ENCODE measurements at places on chromosomes 5 and 9.

- no peak for DNase-seq
Measured at GRCh38 chr5:53368516-53368915, 111.9 kb upstream of the FST start.

DNA sequence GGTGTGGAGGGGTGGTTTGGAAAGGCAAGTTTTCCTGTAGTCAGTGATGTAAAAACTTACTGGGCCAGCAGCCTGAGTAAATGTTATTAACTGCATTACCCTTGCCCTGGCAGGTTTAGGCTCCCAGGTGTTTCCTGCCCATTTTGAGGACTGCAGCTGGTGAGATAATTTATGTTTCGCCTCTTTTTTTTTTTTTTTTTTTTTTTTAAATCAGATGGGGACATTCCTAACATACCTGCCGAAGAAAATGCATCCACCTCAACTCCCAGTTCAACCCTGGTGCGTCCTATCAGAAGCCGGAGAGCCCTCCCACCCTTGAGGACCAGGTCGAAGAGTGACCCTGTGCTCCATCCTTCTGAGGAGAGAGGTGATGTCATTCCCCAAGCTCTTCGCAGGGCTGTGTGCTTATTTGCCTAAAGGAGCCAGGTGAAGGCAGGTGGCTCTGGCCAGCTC lies 60.6 kb downstream of the ENTREP1 start:
- DNase-seq, result no peak

- no peak for DNase-seq
Measured at GRCh38 chr5:2960294-2960693, 208.8 kb upstream of the IRX2 start.

DNA sequence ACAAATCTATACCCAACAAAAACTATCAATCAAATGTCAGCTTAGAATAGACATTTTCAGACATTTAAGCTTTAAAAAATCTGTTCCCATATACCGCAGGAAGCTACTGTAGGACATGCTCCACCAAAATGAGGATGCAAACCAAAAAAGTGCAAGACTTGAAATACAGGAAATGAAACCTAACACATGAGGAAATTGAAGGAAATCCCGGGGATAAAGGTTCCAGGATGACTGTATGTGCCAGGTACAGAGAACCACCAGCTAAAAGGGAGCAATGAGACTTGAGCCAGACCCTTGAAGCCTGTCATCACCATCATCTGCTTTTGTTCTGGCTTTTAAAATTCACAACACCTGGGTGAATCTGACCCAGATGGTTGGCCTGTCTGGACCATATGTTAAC lies 21.4 kb downstream of the DIAPH1 start:
- DNase-seq, result no peak

DNA sequence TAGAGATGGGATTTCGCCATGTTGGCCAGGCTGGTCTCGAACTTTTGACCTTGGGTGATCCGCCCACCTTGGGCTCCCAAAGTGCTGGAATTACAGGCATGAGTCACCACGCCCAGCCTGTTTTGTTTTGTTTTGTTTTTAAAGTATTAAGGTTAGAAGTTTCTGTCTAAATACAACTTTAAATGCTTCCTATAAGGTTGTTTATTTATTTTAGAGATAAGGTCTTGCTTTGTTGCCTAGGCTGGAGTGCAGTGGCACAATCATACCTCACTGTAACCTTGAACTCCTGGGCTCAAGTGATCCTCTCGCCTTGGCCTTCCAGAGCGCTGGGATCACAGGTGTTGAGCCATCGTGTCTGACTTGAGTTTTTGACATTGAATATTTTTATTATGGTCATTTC lies 11.4 kb downstream of the MRRF start:
- DNase-seq, result no peak

- no peak for DNase-seq
Measured at GRCh38 chr5:179346401-179346800, 1.1 kb upstream of the ADAMTS2 start.

DNA sequence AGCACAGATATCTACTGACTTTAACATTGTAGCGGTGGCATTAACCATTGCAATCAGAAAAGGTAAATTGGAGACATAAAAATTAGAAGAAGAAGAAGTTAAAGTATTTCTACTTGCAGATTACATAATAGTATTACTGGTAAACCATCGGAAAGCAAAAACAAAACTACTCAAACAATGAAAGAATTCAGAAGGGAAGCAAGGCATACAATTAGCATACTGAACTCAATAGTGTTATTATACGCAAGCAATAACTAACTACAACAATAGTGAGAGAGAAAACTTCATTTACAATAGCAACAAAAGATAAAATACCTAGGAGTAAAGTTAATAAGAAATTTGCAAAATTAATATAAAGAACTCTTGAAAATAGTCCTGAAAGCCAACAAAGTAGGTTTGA lies 6.6 kb upstream of the TEX53 start:
- no peak for DNase-seq

GRCh38 chr9:135592331-135592590 lies 30.7 kb downstream of the PAEP start:
- no peak for DNase-seq

- no peak for DNase-seq
Measured at GRCh38 chr9:69546265-69546664, 125.9 kb downstream of the APBA1 start.

DNA sequence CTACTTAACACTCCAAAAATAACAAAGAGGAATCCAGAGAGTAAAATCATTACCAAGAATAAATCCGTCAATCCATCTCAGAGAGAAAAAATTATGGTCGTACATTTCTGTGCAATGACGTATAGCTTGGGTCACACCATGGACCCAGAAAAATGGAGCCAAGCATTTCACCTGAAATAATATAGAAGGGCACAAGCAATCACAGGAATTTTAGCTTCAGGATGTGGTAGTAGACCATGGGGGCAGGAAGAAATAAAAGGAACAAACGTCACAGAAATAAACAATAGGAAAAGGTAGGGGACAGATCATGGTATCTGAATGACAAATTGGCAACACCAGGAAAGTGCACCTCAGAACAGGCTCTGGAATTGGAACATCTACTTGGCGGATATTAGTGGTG lies 231.0 kb downstream of the PLK2 start:
- DNase-seq, result no peak

DNA sequence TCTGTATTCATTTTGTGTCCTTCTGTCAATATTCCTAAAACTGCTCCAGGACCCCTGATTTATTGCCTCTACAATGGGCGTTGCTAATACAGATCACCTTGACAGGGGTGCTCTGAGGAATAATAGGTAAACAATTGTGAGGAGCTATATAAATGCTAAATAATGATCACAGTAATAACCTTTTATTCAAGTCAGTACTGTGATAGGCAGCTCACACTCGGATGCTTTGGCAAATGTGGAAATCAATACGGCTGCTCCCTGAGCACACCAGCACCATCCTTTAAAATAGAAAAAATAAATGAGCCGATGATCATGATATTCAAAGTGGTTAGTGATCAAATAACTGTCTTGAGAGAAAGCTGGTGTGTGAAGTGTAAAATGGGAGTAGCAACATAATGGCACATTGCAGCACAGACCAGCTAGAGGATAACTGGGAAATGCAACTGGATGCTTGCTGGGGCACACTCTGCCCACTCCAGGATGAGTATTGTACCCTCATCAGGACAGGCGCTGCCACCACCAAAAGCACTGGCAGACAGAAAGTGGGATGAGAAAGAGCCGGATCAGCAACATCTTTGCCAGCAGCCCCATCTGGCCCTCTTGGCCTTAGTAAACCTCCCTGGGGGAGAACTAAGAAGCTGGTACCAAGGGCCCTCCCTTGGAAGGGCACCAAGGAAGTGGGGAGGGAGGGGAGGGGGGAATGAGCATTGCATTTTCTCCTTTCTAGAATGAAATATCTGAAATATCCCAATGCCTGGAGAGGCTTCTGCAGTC lies 69.4 kb upstream of the SPATA31D4 start:
- DNase-seq, result no peak

DNA sequence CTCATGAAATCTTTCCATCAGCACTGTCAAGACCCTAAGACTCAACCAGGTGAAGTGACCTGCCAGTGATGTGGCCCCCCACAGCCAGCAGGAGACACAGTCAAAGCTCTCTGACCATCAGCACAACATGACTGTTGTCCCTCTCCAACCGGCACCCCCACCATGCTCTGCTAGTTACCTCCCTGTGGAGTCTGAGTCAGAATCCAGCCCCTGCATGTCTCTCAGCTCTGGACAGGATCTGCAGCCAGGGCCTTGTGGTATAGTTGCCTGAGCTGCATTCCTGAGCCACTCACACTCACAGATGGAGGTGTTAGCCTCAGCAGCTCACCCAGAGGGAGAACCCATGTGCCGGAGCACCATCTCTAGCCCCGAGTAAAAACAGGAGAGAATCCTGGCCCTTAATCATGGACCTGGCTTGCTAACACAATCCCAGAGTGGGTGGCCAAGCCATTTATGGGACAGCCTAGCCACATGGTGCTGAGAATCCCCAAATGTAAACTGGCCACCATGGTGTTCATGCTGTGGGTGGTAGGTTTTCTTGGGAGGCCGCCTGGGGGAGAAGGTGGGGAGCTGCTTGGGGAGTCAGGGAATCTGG lies 237.8 kb downstream of the PAPPA start:
- DNase-seq, result no peak

DNA sequence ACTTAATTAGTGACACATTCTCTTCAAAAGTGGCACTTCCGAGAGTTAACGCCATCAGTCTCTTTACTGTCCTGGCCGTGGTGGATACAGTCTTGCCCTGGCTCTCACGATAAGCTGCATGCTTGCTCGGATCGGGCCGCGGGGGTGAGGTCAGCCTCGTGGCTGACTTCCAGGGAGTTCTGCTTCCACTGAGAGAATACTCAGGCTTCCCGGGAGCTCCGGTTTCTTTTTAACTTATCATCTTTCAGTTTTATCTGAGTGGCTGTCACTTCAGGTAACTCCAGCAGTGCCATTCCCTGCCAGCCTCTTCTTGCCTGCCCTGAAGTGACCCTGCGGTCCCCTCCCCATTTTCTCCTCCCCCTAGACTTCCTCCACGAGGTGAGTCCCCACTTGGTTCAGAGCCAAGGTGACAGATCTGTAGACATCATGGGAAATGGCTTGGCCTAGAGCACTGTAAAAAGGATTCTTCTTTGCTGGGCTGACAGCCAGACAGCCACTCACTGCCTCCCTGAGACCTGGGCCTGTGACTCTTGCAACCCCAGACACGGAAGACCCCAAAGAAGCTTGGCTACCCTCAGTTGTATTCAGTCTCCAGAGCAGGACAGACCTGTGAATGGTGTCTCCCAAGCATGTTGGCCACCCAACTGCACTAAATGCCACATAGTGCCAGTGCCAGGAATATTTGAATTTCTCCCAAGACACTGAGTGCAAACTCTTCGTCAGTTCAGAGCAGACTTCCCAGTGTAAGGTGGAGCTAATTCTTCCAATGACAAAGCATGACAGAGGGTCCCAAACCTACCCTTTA lies 95.1 kb downstream of the DAPK1 start:
- no peak for DNase-seq

GRCh38 chr9:95092262-95093072 lies 225.0 kb downstream of the FANCC start:
- no peak for DNase-seq

GRCh38 chr5:92864591-92864990 lies 716.4 kb downstream of the NR2F1-AS1 start:
- DNase-seq, result no peak

DNA sequence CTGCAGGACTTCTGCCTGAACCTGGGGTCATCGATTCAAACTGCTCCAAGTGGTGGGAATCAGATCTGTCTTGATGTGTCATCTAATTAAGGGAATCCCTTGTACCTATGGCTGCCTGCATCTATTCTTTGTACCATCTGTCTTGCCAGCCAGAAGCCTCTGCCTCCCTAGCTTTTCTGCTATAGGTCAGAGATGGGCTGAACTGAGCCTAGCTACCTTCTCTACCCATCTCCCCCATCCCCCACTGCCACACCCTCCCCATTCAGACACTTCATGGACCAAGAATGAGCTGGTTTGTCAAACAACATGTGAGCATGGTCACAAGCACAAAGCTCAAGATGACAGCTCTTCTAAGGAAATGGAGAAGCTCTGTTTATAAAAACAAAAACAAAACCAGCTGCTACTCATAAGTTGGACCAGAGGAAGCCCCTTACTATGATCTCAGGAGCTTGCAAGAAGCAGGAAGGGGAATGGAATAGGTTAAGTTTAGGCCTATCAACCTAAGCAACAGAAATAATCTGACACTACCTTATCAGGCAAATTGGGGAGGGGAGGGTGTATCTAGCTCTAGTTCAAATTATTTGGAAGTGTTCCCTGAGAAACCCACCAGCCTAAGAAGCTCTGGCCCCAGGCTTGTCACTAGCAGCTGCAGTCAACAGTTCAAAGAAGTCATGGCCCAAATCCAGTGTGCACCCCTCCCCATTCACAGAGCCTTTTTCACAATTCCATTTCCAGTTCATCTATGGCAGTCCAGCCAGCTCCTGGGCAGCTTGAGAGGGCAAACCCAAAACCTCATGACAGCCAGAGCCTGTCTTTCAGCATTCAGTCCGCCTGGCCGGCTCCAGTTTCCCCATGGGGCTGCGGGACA lies 29.9 kb downstream of the SKP1 start:
- DNase-seq, result no peak

- no peak for DNase-seq
Measured at GRCh38 chr5:68646144-68646543, 430.6 kb downstream of the PIK3R1 start.

GRCh38 chr5:32520356-32520755 lies 65.0 kb upstream of the SUB1 start:
- no peak for DNase-seq

GRCh38 chr5:1050423-1051365 lies 42.1 kb downstream of the NKD2 start:
- DNase-seq, result no peak

- DNase-seq, result no peak
Measured at GRCh38 chr9:12771891-12772290, 2.9 kb upstream of the LURAP1L start.

DNA sequence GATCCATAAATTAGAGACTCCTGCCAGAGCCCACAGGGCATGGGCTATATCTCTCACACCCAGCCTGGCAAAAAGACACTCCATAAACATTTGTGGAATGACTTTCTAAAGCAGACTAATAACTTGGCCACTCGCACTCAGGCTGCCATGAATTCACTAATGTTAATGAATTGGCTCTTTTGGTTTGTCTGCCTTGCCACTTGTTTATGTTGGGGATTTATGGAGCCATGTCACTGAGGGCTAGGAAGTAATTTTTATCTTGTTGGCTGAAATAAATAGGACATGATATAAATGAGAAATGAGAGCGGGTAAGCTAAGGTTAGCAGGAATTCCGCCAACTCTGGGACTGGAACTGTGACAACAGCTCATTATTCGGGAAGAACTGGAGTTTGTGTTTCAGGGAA lies 55.2 kb downstream of the DROSHA start:
- DNase-seq, result no peak
